CD8-positive, alpha-beta memory T cell (primary cell): ENCODE measurements at places on chromosomes 4 and X.

GRCh38 chr4:55008166-55009056 lies 117.0 kb downstream of the KDR start:
- no peak for DNase-seq

DNA sequence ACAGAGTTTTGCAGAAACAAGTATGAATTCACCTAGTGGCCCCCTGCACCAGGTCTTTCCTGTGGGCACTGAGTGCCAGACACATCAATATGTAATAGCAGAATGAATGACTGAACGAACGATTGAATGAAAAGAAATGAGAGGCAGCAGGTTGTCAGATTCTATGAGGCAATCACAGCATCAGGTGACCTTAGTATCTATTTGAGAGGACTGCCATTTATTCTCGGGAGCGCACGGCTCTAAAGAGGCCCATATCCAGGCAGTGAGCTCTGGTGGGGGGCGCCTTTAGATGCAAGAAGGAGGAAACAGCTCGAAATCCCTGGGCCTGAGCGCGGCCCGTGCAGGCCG lies 528 bp upstream of the SLC25A4 start:
- DNase-seq, result no peak

GRCh38 chr4:169219440-169219839 lies 51.3 kb downstream of the SH3RF1 start:
- DNase-seq, result no peak

DNA sequence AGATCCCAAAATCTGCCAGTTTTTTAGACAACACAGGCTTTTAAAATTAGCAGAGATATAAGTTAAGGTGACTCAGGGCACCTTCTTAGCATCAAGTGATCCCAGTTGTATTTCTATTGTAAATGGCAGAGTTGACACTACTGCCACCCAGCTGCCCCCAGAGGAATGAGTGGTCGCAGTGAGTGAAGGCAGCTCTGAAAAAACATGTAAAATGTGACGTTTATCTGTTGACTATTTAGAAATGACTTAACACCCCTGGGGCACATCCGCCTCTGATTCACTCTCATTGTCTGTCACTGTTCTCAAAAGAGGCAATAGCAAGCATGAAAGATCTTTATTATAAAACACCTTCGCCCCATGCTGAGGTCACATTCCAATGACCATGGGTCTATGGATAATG lies 592.4 kb downstream of the ACTRT1 start:
- no peak for DNase-seq

DNA sequence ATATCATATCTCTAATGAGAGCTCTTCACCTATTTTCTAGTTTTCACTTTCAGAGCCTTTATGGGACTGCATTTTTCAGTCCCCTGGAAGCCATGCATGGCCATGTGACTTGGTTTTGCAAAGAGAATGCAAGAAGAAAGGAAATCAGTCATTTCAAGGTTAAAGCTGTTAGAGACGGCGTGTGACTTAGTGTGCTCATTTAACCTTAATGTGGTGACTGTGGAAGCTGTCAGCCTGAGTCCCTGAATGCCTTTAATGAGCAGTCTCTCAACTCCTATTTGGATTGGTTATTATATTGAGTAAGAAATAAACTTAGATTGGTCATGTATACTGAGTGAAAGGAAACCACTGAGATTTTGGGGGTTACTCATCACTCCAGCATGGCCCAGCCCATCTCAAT lies 212.7 kb downstream of the KCNIP4 start:
- no peak for DNase-seq

GRCh38 chrX:122094611-122095010 lies 1047.2 kb downstream of the GLUD2 start:
- no peak for DNase-seq

- DNase-seq, result no peak
These were observed 13.3 kb downstream of the SPCS3 start for GRCh38 chr4:176333076-176333475.

GRCh38 chrX:103330681-103331288 lies 746 bp downstream of the TCEAL7 start:
- no peak for DNase-seq

- no peak for DNase-seq
These were observed 247.2 kb downstream of the HNRNPD start for GRCh38 chr4:82126512-82127040.

GRCh38 chrX:130552444-130553073 lies 150.8 kb downstream of the RBMX2 start:
- DNase-seq, result no peak

DNA sequence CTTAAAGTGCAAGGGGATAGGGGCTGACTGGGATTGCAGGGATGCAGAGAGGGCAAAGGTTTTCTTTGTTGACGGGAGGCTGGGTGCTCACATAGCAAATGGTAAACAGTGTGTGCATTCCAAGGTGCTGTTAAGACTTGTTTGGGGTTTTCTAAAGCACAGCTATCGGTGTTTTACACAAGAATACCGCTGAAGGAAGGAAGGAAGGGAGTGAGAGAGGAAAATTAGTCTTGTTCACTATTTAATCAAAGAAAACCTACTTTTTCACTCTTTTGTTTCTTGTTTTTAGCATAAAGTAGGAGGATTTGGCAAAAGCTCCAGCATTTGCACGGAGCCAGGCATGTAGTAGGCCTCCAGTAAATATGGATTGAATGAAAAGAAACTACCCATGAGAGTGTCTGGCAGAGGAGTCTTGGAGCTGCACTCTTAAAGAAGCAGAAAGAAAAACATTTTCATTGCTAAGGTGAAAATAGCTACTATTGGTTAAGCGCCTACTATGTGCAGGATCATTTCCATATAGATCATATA lies 99.7 kb downstream of the FIP1L1 start:
- DNase-seq, result no peak

DNA sequence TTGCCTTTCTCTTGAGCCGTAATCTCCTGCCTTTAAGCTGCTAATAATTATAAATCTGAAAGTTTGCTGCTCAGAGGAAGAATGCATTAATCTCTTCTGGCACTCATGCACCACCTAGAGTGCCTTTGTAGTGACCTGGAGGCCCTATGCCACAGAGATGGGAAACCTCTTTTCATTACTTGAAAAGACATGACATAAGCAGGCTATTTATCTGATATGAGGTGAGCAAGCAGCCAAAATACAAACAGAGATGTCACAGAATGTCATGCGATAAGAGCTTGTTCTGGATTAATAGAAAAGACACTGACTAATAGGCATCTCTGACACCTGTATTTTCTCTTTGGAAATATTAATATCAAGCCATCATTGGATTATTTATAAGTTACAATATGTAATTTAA lies 42.3 kb downstream of the GABRB1 start:
- no peak for DNase-seq
